Hematopoietic multipotent progenitor cell (in vitro differentiated cells): ENCODE measurements at places on chromosomes 4 and X. TPM values are rescaled to one million over a fixed set of nuclear protein-coding genes. Genes with fewer than 3 reads are reported as not detected.

ADH1A gene
- not detected for total RNA-seq

ARMCX2 gene
- 16.2 TPM for total RNA-seq

MAGEB2 gene
- not detected for total RNA-seq

DNA sequence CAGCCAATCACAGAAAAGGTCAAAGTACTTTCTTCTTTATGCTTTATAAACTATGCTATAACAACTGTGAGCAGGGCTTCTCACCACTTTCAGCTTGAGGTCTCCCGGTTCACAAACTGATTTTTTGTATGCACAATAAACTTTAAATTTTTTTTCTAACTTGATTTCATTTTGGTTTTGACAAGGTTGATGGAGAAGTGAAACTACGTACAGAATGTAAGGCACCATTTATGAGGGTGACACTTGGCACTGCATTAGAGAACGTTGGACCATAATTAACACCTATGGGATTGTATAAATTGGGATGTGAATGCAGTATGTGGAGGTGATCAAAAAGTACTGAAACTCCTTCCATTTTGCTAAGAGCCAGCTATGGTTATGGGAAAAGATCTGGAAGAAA is 857.9 kb upstream of the HTR2C start:
- no peak for DNase-seq

GRCh38 chr4:124705393-124705792 is 7.1 kb downstream of the ANKRD50 start:
- no peak for DNase-seq

GRCh38 chr4:98682719-98683118 is 24.3 kb upstream of the TSPAN5 start:
- DNase-seq, result no peak

- DNase-seq, result no peak
Observed at GRCh38 chr4:98749206-98749605, 90.8 kb upstream of the TSPAN5 start.

DNA sequence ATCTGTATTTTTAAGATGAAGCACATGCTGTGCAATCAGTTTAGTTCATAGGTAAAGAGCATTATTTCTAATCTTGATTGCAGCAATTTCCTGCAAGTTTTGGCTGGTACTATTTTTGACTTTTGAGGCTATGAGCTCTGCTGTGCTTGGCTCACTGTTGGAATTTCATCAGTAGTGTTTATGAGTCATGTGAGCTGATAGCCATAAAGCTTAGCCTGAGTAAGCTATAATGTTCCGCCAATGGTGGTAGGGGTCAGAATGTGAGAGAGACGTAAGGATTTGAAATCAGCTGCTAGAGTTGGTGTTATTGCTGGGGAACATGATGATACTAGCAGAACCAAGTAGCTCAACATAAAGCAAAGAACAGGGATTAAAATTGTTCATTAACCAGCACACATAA is 590.9 kb upstream of the GNPDA2 start:
- no peak for DNase-seq

- DNase-seq, result no peak
Observed at GRCh38 chr4:103197765-103198110, 405 bp downstream of the CENPE start.
